ENCODE measurements at places on chromosomes 3 and 15.

DNA sequence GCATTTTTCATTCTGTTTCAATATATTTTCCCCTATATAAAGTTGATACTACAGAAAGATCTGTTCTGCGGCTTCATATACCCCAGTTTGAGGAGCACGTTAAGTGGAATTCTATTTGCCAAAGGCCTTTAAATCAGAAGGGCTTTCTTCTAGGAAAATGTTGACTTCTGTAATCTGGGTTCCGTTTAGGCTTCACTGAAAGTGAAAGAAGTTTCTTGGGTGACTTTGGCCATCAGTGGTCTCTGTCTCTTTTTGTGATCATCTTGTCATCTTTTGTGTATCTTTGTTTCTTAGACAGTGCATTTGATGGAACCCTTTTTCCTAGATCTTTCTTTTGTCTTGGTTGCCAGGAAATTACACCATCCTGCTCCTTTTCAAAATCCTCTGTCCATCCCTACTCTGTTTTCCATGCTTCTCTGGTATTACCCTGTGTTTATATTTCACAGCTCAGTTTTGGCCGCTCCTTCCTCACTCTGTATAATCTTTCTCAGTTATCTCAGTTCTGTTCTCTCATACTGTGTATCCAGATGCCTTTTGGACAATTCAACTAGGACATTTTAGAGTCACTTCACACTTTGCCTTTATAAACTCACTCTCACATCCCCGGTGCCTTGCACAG, 40.7 kb upstream of the MAP3K13 start:
- DNase-seq: no peak

- no peak for DNase-seq
Observed at GRCh38 chr3:82080261-82080660, 318.8 kb upstream of the GBE1 start.

DNA sequence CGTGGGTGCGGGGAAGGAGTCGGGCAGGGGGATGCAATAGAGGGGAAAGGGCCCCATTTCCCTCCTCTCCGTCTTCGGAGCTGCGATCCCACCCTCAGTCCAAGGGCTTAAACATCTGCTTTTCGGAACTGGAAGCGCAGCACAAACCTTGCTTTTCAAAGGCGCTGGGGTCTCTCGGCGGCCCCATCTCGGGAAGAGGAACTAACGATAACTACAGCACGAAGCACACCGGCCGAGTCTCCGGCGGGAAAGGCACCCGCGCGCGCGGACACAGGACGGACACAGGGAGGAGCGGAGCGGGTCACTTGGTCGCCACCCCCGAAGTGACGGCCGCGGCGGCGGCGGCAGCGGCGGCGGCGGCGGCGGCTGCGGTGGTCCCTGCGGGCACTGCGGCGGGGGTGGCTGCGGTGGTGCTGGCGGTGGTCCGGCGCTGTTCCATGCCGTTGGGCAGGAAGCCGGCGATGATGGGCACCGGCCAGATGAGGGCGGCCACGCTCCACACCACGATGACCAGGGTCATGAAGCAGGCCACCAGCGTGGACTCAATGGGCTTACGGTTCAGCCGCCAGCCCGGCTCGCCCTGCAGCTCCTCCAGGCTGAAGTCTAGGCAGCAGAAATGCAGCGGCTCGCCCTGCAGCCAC, 1.1 kb downstream of the TMEM158 start:
- peak; percentile 81 for DNase-seq

DNA sequence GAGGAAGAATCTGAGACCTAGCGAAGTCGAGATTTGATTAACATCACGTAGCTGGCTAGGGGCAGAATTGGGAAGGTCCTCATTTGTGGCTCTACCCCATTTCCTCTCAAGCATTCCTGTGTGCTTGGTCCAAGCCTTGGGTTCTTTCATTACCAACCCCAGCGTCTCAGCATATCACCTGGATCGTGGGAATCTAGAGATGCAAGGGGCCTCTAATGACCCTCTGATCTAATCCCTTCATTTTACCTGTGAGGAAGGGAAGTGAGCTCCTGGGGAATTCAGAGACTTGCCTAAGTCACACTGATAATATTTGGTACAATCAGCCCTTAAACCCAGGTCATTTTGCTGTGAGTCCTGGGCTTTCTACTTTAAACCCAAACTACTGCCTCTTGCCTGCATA, 2.0 kb downstream of the GPR87 start:
- no peak for DNase-seq

DNA sequence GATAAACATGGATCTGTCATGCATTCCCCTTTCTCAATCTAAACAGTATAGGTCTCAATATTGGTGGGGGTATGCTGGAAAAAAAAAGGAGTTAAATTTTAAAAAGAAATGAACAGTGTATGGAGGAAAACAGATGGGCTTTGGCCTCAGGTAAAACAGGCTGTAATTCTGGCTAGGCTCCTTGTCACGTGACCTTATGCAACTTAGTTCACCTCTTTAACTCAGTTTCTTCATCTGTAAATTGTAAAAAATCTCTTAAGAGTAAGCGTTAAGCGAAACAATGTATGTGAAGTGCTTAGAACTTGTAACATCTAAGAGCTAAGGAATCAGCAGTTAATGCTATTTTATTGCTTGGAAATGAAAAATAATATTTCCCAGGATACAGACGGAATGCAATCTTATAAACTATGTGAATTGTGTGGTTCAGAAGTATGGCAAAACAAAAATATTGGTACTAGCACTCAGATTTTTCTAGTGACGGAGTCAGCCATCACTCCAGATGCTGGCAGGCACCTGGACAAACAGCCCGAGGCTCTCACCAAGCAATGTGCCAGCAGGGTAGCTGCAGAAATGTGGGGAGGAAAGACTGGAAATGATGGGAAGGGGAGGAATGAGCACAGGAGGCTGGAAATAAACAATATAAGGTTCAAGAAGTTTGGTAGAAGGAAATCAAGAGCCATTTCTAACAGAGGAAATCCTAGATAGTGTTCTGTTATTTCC, 172.8 kb downstream of the USP13 start:
- DNase-seq: peak; percentile 15
